ENCODE measurements at places on chromosomes 4 and X.

DNA sequence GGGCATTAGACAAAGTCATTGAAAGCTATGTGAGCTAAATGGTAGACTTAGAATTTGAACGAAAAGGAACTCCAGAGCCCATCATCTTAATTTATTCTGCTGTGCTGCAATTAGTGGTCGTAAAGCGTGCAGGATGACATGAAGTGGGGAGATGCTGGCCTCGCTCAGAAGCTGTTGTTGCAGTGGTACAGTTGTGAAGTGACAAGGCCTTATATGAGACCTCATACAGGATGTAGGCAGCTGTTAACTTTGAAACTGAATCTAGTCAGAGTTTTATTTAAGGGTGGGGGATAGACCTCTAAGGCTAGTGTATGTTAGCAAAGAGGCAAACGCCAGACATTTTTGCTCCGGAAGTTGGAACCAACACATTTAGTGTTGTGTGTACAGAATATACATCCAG lies 13.4 kb downstream of the KLF3 start:
- DNase-seq: no peak

- DNase-seq: no peak
These were observed 51.4 kb upstream of the GABRE start for GRCh38 chrX:152025656-152026440.

- DNase-seq: no peak
These were observed 75.4 kb downstream of the FAT4 start for GRCh38 chr4:125390126-125390525.

GRCh38 chr4:54359919-54360650 lies 131.0 kb downstream of the PDGFRA start:
- no peak for DNase-seq

DNA sequence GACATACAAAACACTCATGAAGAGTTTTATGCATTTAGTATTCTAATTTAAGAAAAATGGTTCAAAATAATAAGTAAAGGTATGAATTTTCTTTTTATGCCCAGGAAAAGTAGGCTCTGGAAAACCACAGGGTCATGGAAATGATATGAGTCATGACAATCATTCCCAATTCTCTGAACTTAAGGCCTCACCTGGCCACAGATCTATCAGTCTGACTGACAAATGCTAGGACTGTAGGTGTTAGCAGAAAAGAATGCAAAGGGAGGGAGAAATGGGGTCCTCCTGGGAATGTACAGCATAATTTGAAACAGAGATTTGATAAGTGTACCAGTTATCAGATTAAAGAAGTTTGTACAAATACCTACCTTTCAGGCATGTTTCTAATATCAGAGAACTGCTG lies 270.5 kb upstream of the ARSJ start:
- no peak for DNase-seq

GRCh38 chr4:147220833-147221232 lies 260.1 kb upstream of the EDNRA start:
- no peak for DNase-seq

- peak; percentile 70 for DNase-seq
These were observed at the start of gene SULT1B1 for GRCh38 chr4:69760455-69760854. SULT1B1 (minus strand) TSS chr4:69760620; CDS start chr4:69755217, 5,403 bp downstream.

DNA sequence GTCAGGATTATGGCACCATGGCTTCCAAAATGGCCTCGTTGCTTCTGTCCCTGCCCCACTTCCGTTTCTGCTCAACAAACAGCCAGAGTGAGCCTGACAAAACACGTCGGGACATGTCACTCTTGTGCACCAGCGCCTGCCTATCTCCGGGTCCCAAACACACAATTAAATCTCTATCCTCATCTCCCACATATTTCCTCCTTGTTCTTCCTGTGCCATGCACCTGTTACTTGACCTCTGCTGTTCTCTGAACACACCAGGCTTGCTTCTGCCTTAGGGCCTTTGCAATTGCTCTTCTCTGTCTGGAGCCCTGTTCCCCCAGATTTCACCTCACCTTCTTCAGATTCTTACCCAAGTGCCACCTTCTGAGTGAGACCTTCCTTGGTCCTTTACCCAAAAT lies 12.7 kb upstream of the CD38 start:
- DNase-seq: no peak
